ENCODE measurements at places on chromosomes 7 and 10. TPM values are rescaled to one million over a fixed set of nuclear protein-coding genes. Genes with fewer than 3 reads are reported as not detected.

The GPC2 gene
- total RNA-seq: 2.9 TPM

The STRIP2 gene
- total RNA-seq: 19.0 TPM

The SYNPO2L gene
- total RNA-seq: 0.06 TPM

The BTBD16 gene
- total RNA-seq: not detected

The PRPF18 gene
- total RNA-seq: 22.8 TPM

The AFAP1L2 gene
- 4.0 TPM for total RNA-seq

The IFIT1B gene
- total RNA-seq: 0.29 TPM

The PLAC9 gene
- total RNA-seq: not detected

The CISD1 gene
- total RNA-seq: 39.4 TPM

The PRF1 gene
- 381 TPM for total RNA-seq

The ARHGEF5 gene
- 7.4 TPM for total RNA-seq

The SPDYE1 gene
- total RNA-seq: 0.20 TPM

The CLDN4 gene
- total RNA-seq: 0.12 TPM

The VTI1A gene
- 54.6 TPM for total RNA-seq

The SLC35B4 gene
- total RNA-seq: 16.1 TPM

The ARHGEF35 gene
- total RNA-seq: 2.6 TPM

The TMEM254 gene
- 13.9 TPM for total RNA-seq

The LRRD1 gene
- not detected for total RNA-seq

The RPEL1 gene
- total RNA-seq: not detected

The DGKI gene
- 2.2 TPM for total RNA-seq

The LLCFC1 gene
- not detected for total RNA-seq

The LIPK gene
- not detected for total RNA-seq

The CCDC3 gene
- total RNA-seq: 0.12 TPM

The PLXNA4 gene
- 1.6 TPM for total RNA-seq

The PAX4 gene
- total RNA-seq: not detected

The C10orf67 gene
- total RNA-seq: 0.07 TPM

The GPR26 gene
- total RNA-seq: not detected

The SLC26A5 gene
- total RNA-seq: not detected

The PPP1R3C gene
- not detected for total RNA-seq

The FRMD4A gene
- total RNA-seq: 1.2 TPM

The XRCC2 gene
- total RNA-seq: 20.6 TPM

The MAT1A gene
- total RNA-seq: not detected

The NUTM2A gene
- 0.38 TPM for total RNA-seq

The KIAA1217 gene
- 0.12 TPM for total RNA-seq

The LIPM gene
- not detected for total RNA-seq

The EXOC4 gene
- 88.3 TPM for total RNA-seq

The AIMP2 gene
- total RNA-seq: 45.6 TPM

The WASHC2C gene
- 31.3 TPM for total RNA-seq

The ACSM6 gene
- not detected for total RNA-seq

The HSPB1 gene
- total RNA-seq: 36.5 TPM

The MRC1 gene
- 0.05 TPM for total RNA-seq

The RELN gene
- total RNA-seq: not detected

The NHLRC2 gene
- 35.7 TPM for total RNA-seq

The VWDE gene
- 3.4 TPM for total RNA-seq

The SORCS3 gene
- not detected for total RNA-seq

The GFRA1 gene
- total RNA-seq: not detected

The MEPCE gene
- 42.4 TPM for total RNA-seq

The PPP1R17 gene
- not detected for total RNA-seq

The WEE2 gene
- not detected for total RNA-seq

The HYAL4 gene
- total RNA-seq: not detected

The UCMA gene
- total RNA-seq: not detected

The C10orf105 gene
- 0.18 TPM for total RNA-seq

The CRHR2 gene
- total RNA-seq: not detected

The NRF1 gene
- total RNA-seq: 26.4 TPM

Measured in activated CD8-positive, alpha-beta memory T cell treated with anti-CD3 and anti-CD28 coated beads, Interleukin-2, amount 10 ng/mL, durations not matched to agents 7 days and 5 days (primary cell).